MM.1S (cell line): ENCODE measurements at places on chromosomes 3 and 15.

GRCh38 chr15:58228718-58229117, 90.5 kb downstream of the AQP9 start:
- no peak for DNase-seq

- DNase-seq = no peak
Measured at GRCh38 chr15:66154581-66154980, 99.0 kb downstream of the MEGF11 start.

DNA sequence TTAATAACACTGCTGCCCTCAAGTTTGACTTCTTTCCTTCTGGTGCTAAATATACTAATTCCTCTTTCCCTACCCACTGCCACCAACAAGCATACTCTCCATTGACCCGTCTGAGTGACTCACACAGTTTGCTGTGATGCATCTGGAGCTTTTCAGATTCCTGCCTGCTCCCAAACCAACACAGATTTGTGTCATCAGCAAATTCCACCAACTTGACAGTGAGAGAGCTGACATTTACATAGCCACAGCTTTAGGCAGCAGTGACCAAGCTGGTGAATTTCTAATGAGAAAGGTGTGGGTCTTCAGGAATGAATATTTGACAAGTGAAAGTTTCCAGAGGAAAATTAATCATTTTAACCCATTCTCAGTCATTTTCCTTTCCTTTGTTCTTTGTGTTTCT, 96.5 kb upstream of the PRICKLE2 start:
- DNase-seq = no peak

- no peak for DNase-seq
Measured at GRCh38 chr3:66001626-66002025, 37.1 kb downstream of the MAGI1 start.
